ENCODE measurements at places on chromosomes 2 and 18.

GRCh38 chr2:203892207-203892606, 24.6 kb downstream of the CTLA4 start:
- DNase-seq = no peak

GRCh38 chr2:177172034-177172880, 40.3 kb upstream of the HNRNPA3 start:
- DNase-seq = no peak

- no peak for DNase-seq
Observed at GRCh38 chr2:28117104-28117596, 226.6 kb downstream of the BABAM2 start.

DNA sequence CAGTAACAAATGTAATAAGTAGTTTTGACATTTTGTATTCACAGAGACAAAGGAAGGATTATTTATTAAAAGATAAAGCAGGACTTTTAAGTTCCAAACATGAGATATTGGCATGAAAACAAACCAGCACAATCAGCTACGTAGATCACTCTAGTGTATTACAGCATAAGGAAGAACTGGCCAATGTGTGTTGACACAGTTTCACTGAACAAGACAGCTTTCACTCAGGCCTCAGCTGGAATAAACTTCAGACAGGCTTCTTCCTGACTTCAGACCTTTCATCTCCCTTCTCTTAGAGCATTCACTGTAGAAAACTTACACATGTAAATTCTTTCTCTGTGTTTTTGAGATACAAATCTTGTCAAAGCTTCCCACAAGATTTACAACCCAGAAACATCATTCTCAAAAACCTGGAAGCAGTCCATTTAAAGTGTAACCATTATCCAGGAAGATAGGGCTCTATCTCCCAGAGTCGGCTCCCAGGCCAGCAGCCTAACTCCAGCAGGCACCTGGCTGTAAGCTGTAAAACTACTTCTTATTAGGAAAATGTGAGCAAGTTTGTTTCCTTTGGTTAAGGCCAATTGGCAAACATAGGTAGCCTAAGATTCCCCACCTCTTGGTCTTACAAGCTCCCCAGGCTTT, 768.3 kb upstream of the CDH7 start:
- DNase-seq = no peak

DNA sequence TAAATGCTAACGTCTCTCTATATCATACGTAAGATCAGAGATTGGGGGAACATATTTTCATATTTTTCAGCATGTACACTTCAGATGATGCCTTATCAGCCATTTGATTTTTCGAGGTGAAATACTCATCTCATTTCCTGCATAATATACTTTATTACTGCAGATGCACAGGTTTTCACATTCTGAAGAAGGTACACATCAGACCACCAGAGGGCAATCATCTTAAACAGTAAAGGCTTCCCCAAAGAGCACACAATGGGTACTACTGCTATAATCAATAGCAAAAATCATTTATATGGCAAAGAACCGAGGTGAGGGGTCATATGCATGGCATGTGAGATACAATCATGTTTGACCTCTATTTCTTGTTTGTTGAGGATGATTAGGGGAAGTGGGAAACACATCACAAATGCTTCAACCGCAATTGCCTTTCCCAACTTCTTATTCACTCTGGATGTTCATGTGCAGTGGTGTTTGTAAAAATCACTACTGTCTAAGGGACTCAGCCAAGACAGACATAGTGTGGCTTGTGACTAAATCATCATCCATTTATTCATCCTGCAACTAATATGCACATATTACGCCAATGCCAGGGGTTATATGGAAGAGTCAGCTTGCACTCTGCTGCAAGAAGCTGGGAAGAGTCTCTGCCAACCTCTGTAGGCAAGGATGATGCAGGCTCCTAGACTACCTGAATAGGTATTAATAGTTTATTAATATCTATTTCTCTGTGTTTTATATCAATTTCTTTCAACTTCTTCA, 118.7 kb downstream of the EPB41L3 start:
- no peak for DNase-seq

DNA sequence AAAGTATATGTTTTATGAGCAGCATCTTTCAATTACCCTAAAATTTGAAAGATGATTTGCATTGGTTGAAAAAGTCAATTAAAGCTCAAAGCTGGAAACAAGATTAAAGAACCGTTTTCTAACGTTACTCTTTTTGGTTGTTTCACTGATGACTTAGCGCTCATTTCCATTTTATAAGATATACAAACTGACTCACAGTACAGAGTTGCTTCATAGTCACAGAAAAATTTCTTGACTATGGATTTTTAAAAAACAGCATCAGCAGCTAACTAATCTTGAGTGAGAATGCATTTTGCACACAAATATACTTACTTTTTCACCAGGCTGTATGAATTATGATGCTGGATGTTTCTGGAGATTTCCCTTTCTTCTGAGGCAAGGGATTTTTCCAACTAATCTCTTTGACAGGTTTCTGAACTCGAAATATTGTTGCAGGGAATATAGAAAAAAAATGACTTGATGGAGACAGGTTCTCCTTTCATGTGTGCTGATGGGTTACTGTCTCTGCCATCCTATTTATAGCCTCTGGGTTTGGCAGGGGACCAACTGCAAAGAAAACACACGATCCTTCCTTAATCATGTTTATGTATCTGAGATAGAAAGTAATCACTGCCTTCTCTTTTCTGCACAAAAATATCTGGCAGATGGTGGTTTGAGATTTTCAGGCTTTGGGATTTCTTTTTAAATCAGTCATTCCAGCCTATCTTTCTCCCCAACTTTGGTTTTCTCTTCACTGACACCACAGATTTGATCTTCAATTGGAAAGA, 129.4 kb upstream of the DAPL1 start:
- DNase-seq = no peak

DNA sequence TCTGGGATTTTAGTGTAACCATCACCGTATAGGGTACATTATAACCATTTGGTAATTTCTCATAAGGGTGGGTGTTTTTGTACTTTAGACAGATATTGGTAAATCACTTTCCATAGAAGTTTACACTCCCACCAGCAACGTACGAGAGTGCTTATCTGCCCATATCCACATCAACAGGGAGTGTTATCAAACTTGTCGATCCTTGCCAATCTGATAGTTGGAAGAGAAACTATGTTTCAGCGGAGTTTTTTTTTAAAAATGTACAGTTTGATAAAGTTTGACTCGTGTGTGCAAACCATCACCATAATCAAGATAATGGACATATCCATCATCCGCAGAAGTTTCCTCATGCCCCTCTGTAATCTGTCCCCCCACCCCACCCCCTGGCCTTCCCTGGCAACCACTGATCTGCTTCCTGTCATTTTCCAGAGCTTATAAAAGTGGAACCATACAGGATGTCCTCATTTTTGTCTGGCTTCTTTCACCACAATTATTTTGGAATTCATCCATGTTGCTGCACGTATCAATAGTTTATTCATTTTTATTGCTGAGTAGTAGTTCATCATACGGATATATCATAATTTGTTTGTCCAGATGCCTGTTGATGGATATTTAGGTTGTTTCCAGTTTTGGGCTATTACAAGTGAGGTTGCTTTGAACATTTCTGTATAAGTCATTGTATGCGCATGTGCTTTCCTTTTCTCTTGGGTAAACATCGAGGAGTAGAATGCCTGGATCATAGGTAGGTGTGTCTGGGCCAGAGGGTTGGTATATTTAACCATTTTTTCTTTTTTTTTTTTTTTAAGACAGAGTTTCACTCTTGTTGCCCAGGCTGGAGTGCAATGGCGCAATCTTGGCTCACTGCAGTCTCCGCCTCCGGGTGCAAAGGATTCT, 18.6 kb downstream of the GLI2 start:
- no peak for DNase-seq

GRCh38 chr2:218857371-218858137, 2.1 kb upstream of the WNT6 start:
- DNase-seq = no peak

- DNase-seq = no peak
Observed at GRCh38 chr2:237403024-237403882, 10.7 kb downstream of the COL6A3 start.

- DNase-seq = no peak
Observed at GRCh38 chr2:168245074-168245825, 2.1 kb downstream of the STK39 start.

DNA sequence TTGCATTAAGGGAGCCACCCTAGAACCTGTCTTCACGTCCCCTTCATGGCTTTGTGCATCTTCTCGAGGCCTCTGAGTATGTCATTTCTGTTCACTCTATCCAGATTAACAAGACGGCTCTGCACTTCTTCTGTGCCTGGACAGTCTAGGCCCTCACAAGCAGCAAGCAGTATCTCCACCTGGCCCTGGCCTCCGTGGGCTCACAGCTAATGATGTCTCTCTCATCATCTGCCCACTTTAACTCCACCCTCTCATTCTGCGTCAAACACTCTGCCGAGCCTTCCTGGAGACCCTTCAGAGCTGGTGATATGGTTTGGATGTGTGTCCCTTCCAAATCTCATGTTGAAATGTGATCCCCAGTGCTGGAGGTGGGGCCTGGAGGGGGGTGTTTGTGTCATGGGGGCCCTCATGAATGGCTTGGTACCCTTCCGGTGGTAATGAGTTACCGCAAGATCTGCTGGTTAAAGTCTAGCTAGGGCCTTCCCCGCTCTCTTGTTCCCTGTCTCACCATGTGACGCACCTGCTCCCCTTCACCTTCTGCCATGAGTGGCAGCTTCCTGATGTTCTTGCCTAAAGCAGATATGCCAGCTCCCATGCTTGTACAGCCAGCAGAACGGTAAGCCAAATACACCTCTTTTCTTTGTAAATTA, 132.5 kb upstream of the ID2 start:
- DNase-seq = no peak

GRCh38 chr2:66431274-66431642, 3.7 kb upstream of the MEIS1 start:
- no peak for DNase-seq

GRCh38 chr2:173705656-173706055, 259.5 kb downstream of the SP3 start:
- DNase-seq = no peak

DNA sequence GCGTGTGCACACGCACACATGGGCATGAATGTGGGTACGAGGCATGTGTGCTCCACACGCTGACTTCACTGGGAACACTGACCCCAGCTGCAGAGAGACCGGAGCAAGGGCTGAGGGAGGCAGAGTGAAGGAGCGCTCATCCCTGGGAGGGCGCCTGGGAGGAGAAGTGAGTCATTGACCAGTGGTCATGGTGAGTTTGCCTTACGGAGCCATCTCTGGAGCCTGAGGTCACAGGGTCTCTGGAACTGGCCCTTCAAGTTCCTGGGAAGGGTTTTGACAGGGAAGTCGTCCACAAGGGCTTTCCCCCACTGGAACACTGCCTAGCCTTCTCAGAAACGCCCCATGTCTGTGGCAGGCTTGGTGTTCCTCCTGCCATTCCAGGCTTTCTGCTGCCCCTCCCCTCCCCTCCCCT, 14.3 kb upstream of the TMEM185B start:
- no peak for DNase-seq

DNA sequence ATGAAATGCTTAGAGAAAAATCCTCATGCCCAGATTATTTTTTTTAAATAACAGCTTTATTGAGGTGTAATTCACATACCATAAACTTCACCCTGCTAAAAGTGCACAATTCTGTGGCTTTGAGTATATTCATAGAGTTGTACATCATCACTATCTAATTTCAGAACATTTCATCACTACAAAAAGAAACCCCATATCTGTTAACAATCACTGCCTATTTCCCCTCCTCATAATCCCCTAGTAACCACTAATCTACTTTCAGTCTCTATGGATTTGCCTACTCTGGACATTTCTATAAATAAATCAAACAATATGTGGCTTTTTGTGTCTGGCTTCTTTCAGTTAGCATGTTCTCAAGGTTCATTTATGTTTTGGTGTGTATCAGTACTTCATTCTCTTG, 51.4 kb downstream of the OSBPL1A start:
- DNase-seq = no peak

GRCh38 chr18:26719896-26720295, 145.6 kb downstream of the AQP4 start:
- DNase-seq = no peak

DNA sequence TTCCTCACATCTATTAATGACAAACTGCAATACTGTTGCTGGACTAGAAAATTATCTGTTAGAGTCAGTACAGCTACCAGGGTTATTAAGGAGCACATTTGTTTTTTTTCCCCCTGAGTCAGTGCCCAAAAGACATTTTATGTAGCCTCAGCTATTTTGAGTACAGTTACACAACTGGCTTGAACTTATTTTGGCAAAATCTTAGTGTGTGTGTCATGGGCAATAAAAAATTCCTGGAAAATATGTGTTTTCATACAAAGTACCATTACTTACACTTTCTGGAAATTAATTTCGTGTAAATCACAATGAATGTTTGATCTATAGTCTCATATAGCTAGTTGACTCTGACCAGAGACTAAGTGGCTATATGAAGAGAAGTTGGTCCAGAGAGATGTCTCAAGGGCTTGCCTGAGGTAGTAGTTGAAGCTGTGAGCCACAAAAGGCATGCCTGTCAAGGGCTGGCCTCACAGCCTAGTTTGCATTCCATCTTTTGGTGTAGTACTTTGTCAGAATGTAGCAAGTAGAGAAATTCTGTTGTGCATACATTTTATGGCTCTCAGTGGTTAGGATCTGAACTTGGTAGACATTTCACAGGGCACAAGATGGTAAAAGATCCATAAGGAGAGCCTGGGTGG, 283.4 kb downstream of the MTX2 start:
- no peak for DNase-seq

GRCh38 chr18:48674758-48675351, 136.0 kb downstream of the CTIF start:
- DNase-seq = no peak

GRCh38 chr2:9653485-9654271, 22.9 kb upstream of the YWHAQ start:
- no peak for DNase-seq

- no peak for DNase-seq
Observed at GRCh38 chr2:83481436-83481835, 977.6 kb downstream of the SUCLG1 start.

GRCh38 chr2:173412628-173413027, 58.0 kb downstream of the CDCA7 start:
- DNase-seq = no peak

GRCh38 chr2:198098918-198099317, 294.5 kb downstream of the PLCL1 start:
- DNase-seq = no peak

GRCh38 chr18:48064978-48065600, 134.6 kb upstream of the SMAD2 start:
- no peak for DNase-seq

- DNase-seq = no peak
Observed at GRCh38 chr18:42211201-42211600, 256.2 kb downstream of the PIK3C3 start.

DNA sequence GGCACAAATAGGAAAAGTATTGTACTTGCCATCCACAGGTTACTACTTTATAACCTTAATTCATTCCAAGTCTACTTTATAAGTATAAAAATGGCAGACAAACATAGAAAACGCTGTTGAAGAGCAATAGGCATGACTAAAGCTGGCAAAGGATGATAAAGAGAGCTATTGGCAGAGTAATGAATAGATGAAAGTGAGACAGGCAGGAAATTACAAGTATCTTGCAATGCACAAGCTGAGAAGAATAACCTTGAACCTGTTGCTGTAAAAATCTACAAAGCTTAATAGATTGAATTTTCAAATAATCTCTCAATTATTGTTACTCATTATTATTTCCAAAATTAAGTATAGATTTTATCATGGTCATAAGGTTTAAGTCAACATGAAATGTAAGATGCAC, 8.8 kb downstream of the PELI1 start:
- no peak for DNase-seq

All from activated B cell treated with CpG ODN at 0.5 μM for 24 hours (primary cell).